ENCODE measurements at places on chromosomes 3 and 15. TPM values are rescaled to one million over a fixed set of nuclear protein-coding genes. Genes with fewer than 3 reads are reported as not detected.

GRCh38 chr3:195188426-195188927 is 82.5 kb downstream of the XXYLT1 start:
- DNase-seq: no peak

DNA sequence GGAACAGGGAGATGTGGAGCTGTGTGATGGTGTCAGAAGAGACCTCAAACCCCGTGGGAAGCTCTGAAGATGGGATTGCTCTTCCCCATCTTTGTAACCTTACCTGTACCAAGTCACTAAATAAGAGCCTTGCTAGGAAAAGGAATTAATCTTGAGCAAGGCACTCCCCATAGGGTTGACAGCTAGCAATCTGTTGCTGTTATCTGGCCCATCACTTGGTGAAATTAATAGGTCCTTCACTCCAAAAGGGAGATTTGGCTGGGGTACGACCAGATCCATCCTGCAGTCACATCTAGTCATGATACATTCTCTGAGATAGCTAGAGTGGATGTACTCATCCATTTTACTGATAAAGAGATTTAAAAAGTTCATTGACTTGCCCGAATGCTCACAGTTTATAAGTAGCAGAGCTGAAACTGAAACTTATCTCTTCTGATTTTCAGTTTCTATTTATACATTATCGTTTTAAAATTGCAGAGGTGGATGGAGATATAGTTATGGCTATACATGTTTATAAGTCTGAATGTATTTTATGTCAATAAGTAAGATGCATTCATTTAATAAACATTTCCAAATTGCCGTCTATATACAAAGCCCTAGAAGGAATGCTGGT is 299.1 kb upstream of the MCTP2 start:
- no peak for DNase-seq

DNA sequence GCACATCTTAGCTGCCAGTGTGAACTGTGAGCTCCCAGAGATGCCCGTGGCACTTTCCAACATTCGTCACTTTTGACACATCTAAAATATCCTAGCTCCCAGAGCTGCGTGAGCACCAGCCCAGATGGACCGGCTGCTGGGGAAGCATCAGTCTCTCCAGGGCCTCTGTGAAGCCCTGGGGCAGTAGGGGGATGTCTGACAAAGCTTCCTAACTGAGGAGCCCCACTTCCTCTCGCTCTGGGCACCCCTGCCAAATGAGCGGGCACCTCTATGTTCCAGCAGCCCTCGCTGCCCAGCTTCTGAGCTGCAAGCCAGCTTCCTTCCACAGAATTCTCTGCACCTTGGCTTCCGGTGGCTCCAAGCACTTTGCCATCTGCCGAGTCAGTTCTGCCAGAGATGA is 91.1 kb downstream of the LIPC start:
- DNase-seq: no peak

DNA sequence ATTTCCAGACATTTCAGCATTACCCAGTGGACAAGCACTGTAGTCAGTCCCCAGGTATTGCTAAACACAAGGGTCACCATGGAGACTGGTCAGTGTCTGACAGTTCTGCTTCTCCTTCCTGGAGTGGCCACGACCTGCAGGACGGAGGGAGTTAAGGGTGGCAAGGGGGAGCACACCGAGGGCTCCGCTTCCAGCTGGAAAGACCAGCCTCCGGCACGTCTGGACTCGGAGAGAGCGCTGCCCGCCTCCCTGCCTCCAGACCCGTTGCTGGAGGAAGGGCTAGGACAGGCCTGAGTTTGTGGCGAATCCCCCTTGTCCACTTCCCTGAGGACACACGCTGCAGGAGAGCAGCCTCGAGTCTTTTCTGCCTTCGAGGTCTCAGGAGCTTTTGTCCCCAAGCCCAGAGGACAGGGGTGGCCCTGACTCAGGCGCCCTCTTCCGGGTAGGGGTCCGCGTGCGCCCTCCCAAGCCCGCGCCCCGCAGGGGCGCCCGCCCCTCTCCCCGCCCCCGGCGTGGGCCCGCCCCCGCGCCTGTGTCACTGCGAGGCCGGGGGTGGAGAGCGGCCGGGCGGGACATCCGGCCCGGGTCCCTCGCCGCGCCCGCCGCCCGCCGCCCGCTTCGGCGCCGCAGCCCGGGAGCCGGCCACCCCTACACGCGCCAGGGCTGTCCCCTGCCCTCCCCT is at the start of gene CHST14:
TSS of gene CHST14 (plus strand) at position 562 of the 682 bp plus-strand sequence. CDS start 230 bp downstream, outside the sequence.
- no peak for DNase-seq

DNA sequence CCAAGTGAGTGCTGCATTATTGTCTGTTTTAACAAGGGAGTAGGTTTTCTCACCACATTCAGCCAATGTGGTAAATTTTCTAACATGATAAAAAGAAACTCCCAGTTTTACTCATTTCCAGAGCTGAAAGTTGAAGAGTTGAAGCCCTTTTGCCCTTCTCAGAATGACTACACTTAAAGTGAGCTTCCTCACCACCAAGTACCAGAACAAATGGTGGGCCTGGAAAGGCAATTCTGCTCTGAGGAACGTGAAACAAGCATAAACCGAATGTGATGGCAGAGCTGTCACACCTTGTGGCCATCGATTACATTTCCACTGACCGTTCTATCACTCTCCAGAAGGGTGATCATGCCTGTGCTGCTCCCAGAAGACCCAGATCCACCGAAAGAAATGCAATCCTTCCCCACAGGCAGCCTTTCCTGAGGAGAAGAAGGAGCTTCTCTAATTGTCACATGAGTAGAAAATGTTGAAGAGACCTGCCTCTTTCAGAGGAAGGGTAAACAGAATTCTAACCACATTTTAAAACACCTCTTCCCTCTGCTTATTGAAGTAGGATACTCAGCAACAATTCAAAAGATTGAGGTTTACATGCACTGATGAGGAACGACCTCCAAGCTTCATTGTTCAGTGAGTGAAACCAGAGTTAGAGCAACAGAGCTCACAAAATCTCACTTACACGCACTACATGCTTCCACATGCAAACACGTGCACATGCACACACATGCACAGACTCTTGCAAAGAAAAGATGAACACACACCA is 21.4 kb upstream of the CCR9 start:
- DNase-seq: no peak

GRCh38 chr15:40282147-40282868 is 556 bp downstream of the ANKRD63 start:
- peak; percentile 71 for DNase-seq

- no peak for DNase-seq
Measured at GRCh38 chr15:48006031-48006511, 114.7 kb upstream of the SLC24A5 start.

- DNase-seq: no peak
Measured at GRCh38 chr3:8985411-8985831, 22.1 kb upstream of the RAD18 start.

GRCh38 chr15:98682992-98683701 is 34.8 kb downstream of the IGF1R start:
- DNase-seq: no peak

Gene CCDC54
- not detected for polyA plus RNA-seq

Gene XYLB
- 12.8 TPM for polyA plus RNA-seq

Gene GOLGA8G
- 0.04 TPM for polyA plus RNA-seq

- no peak for DNase-seq
Measured at GRCh38 chr3:193134856-193135255, 106.2 kb upstream of the PLAAT1 start.

- no peak for DNase-seq
Measured at GRCh38 chr15:74841891-74842373, 1.0 kb downstream of the ULK3 start.

DNA sequence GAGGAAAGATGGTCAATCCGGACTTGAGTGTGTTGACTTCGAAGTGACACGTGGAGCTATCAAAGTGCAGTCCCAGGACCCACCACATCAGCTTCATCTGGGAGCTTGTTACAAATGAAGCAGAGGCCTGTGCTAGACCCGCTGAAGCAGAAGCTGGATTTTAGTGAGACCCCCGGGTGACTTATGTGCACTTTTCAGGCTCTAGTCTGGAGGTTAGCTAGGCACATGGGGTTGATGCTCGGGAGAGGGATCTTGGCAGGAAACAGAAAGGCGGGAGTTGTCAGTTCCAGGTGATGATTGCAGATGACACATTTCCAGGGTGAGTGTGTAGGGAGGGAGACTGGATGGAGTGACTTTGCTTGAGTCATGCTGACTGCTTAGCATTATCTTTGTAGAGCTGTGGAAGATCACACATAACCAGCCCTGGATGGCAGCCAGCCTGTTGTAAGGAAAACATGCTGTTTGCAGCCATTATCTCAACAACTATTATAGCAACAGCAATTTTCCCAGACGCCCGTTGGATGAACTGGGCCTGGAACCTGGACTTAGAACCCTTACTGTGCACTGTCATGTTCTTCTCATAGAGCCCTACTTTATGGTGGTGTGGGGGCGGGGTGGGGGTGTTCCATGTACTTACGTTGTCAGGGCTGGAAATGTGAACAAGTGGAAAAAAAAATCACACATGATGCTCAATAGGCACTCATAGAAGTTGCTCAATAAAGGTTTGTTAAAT is 122.4 kb downstream of the THSD4 start:
- DNase-seq: peak; percentile 16

DNA sequence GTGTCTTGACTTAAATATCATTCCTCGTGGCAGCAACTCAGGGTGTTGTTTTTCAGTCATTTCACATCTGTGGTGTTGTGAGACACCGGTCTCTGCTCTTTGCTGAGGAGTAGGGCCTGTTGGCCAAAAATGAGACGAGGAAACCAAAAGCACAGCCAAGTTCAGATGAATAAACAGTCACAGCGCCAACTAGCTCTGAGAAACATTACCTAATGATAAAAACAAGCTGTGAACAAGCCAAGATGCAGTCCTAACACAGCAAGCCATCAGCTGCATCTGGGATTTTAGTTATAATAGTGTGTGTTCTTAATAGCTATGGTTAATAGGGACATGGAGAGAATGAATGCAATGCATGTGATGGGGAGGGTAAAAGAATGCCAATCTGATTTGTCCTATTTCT is 843.4 kb upstream of the DPPA4 start:
- no peak for DNase-seq

GRCh38 chr3:4862973-4863372 is 116.3 kb upstream of the BHLHE40 start:
- DNase-seq: no peak

GRCh38 chr15:93587059-93587521 is 498.1 kb upstream of the RGMA start:
- no peak for DNase-seq

DNA sequence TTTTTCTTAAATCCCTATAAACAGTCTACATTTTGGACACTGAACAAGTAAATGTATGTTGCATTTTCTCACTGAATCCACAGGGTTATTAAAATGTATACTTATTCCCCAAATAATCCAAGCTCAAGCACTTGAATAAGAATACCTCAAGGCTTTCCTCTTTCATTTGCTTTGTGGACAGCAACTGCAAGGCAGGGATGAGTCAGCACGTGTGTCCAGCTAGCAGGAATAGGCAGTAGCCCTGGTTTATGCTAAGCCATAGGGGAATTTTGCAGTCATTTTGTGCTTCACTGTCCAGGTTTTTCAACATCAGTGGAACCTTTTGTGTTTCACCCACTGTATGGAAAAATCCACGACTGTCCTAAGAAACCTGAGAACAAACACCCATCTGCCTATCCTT is 96.7 kb upstream of the KCNMB2 start:
- DNase-seq: no peak

DNA sequence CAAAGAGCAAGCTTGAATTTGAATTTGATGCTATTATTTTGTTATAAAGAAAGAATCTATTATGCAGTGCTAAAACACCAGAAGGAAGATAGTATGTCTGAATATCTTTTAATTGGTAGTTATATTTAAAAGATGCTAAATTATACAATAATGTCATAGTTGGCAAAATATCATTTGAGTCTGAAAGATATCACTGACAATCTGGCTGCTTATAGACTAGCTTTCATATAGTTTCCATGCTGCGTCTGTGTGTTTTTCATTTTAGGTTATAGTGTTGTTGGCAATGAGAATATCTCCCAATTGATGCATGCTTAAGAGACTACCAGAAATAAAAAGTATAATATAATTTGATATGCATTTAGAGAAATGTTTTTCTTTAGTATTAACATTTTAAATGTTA is 142.9 kb downstream of the NEO1 start:
- no peak for DNase-seq

Gene SELENOT
- polyA plus RNA-seq: 84.2 TPM

GRCh38 chr3:21055015-21055414 is 696.0 kb downstream of the ZNF385D start:
- DNase-seq: no peak

- DNase-seq: no peak
Measured at GRCh38 chr3:99647081-99647480, 8.7 kb downstream of the COL8A1 start.

- no peak for DNase-seq
Measured at GRCh38 chr3:20760981-20761380, 575.0 kb upstream of the SGO1 start.

DNA sequence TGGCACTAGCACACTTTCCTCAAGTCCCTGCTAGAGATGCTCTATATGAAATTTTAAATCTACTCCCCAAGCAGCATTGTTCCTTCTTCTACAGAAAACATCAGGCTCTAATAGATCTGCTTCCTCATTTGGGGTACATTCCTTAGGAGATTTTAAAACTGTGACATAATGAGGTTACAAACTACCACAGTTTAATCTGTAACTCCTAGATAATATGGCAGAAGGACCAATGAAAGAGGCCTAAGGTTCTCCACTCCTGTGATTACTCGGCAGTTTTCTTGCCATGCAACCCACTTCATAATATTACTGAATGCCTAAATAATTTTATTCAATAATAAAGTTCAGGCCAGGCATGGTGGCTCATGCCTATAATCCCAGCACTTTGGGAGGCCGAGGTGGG is 16.1 kb downstream of the ZNF106 start:
- DNase-seq: no peak

Gene C3orf80
- polyA plus RNA-seq: 0.16 TPM

DNA sequence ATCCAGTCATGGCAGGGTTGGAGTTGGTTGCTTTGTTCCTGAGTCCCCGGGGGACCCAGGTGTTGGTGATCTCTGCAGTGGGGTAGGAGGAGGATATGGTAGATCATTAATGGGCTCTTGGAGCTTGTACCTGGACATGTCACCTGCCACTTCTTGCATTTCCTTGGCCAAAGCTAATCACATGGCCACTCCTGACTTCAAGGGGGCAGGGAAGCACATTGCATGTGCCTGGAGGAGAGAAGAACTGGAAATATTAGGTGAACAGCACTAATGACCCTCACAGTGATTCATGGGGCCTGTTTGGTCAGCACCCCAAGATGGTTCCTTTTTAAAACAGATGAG is 87.1 kb upstream of the MYZAP start:
- DNase-seq: no peak

Gene ZNF860
- not detected for polyA plus RNA-seq

GRCh38 chr3:20747741-20748140 is 561.7 kb upstream of the SGO1 start:
- DNase-seq: no peak

GRCh38 chr15:45429941-45430792 is 51.8 kb upstream of the GATM start:
- DNase-seq: peak; percentile 66

Gene SLC12A1
- not detected for polyA plus RNA-seq

DNA sequence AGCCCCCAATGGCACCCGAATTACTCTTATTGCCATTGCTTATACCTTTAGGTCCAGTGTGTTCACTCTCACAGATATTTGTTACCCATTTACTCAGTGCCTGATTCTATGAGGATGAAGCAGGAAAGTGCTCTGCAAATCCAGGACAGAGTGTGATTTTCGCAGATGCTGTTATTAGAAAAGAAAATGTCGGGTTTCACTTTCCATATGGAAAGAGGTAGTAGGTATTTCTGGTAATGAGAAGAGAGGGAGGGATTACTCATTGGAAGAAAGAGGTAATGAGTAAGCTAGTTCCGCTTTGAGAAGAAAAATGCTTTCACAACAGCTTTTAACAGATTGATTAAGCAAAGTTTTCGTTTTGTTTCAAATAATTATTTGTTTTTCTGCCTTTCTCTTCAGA is 336.3 kb upstream of the CFAP20DC start:
- no peak for DNase-seq

Gene CPN2
- polyA plus RNA-seq: not detected

All from K562 (cell line).